ENCODE measurements at places on chromosomes 12 and 14. TPM values are rescaled to one million over a fixed set of nuclear protein-coding genes. Genes with fewer than 3 reads are reported as not detected.

HOXC10 gene
- total RNA-seq, result not detected

DAO gene
- total RNA-seq, result not detected

BHLHE41 gene
- 99.6 TPM for total RNA-seq

TAS2R19 gene
- 1.9 TPM for total RNA-seq

DEPDC4 gene
- total RNA-seq, result 2.1 TPM

FAM181A gene
- total RNA-seq, result not detected
